D341Med (cell line): ENCODE measurements at places on chromosomes 4 and X.

- DNase-seq: peak; percentile 96
These were observed at the start of gene SLIT2 for GRCh38 chr4:20251796-20252655. TSS of gene SLIT2 (plus strand) at chr4:20251905. CDS start at chr4:20253816, 1,911 bp downstream.

DNA sequence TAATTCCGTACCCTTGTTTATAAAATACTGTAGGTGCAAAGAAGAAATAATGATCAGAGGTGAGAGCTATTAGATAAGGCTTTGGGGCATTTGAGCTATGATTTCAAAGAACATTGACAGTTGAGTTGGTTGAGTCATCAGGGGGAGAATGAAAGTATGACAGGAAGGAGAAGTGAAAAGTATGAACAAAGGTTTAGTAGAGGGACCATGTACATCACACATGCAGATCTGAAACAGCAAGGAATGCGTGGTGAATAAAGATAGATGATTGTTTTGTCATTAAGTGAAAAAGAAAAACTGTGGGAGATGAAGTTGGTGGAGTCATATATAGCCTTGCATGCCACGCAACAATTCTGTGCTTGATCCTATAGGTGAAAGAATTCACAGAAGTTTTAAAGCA is 163.1 kb downstream of the ARAP2 start:
- DNase-seq: no peak

GRCh38 chr4:105622269-105622668 is 69.8 kb downstream of the ARHGEF38 start:
- no peak for DNase-seq

GRCh38 chr4:186304866-186305505 is 39.0 kb downstream of the F11 start:
- no peak for DNase-seq

- peak; percentile 56 for DNase-seq
These were observed 1052.5 kb upstream of the LCORL start for GRCh38 chr4:19074036-19074435.

DNA sequence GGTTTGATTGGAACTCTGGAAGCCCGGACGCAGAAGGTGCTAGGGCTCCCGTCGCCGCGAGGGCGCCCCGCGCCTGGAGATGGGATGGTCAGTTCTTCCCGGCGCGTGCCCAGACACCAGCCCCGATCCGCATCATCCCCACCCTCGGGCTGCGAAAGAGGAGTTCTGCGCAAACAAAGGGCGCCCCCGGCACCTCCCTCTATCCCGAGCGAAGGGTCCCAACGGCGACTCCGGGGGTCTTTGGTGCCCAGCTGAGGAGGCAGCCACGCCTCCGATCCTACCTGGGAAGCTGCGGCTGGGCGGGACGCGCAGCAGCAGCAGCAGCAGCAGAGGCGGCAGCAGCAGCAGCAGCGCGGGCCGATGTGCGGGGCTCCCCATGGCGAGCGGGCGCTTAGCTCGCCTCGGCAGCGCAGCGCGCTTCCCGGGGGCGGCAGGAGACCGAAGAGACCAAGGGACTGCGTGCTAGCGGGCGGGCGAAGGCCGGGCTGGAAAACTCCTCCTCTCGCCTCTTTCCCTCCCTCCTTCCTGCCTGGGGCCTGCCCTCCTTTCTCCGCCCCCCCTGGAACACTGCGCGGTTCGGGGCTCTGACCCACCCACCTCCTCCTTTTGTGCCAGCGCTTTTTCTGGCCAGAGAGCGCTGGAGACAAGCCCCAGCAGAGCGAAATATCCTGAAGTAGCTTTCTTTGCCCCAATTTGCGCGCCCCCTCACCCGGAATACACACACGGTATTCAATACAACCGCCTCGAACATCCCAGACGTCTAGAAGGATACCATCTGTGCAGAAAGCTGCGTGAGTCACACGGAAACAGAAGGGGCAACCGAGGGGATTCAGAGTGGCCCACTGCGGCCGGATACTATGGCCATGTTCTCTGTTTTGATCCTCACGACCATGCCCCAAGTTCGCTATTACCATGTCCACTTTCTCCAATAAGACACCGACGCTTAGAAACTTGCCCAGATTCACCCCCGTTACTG is at the start of gene SRPX:
Gene SRPX, minus strand, starts transcription at position 457 of the 976 bp plus-strand sequence. Its CDS starts 79 bp downstream, at position 378.
- DNase-seq: peak; percentile 41

- no peak for DNase-seq
These were observed 59.3 kb upstream of the PPP1R2C start for GRCh38 chrX:42837101-42837726.

- peak; percentile 35 for DNase-seq
These were observed 579 bp downstream of the IL3RA start for GRCh38 chrX:1336948-1337779.

GRCh38 chr4:57043347-57044251 is 64.9 kb downstream of the POLR2B start:
- no peak for DNase-seq

GRCh38 chrX:10121787-10122186 is 35.0 kb upstream of the CLCN4 start:
- no peak for DNase-seq

DNA sequence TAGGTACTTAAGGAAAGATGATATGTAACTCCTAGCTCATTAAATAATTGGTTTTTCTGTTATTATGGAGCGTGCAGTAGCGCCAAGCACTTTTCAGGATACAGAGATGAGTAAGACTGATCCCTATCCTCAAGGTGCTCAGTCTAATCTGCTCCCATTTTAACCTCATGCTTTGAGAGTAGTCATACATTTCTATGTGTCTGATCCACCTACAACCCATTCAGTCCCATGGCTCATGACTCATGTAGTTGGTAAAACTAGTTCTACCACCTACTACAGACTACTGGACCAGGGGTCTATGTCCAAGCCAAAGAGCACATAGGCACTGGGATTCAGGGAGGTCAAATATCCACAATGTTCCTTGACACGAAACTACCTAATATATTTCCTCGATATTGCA is 60.8 kb downstream of the TMEM154 start:
- DNase-seq: no peak

DNA sequence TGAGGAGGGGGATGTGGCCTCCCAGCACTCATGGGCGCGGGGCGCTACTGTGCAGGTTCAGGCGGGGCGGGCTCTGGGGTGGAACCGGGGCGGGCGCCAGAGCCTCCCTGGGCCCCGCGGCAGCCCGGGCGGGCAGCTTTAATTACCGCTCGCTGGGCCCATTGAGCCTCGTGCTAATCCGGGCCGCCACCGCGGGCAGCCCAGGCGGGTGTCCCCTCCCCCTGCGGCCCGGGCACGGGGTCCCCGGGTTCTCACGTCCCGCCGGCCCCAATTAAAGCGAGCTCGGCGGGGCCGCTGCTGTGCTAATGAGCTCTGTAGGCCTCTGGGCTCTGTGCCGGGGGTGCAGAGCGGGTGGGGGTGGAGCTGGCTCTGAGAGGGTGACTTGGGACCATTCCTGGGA is 22.8 kb upstream of the FGFR3 start:
- DNase-seq: peak; percentile 62

DNA sequence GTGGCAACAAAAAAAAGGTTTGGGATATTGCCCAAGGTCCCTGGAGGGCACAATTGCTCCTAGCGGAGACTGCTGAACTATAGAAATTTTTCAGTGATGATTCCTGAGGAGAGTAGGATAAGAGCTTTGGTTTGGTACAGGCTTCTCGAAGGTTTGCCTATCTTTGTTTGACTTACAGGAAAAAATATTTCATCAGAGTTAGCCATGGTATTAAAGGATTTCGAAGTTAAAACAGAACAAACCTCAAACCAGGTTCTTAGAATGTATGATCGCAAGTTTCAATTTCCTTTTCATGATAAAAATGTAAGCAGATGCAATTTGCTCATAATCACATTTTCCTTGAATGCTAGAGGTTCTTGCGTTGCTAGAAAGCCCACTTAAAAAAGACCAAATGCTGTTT is 1.7 kb downstream of the EGFL6 start:
- DNase-seq: no peak

GRCh38 chrX:56995271-56995994 is at the start of gene SPIN3:
TSS of gene SPIN3 (minus strand) at chrX:56995541. CDS start at chrX:56994947, 594 bp downstream.
- DNase-seq: peak; percentile 73

DNA sequence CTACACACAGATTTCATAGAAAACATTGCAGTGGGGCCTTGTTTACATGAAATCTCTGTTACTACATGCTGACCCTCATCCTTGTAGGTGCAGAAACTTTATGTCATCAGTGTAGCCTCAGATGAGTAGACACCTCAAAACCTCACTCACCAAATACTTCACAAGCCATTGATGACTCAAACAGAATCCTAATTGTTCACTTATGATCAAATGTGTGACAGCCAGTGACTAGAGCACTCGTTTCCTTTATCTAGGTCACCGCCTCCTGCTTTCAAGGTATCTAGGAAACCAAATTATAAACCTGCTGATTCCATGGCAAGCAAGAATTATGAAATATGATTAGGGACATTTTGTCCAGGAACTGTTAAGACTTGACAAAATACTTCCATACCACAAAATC is 255.8 kb upstream of the GPRIN3 start:
- no peak for DNase-seq

DNA sequence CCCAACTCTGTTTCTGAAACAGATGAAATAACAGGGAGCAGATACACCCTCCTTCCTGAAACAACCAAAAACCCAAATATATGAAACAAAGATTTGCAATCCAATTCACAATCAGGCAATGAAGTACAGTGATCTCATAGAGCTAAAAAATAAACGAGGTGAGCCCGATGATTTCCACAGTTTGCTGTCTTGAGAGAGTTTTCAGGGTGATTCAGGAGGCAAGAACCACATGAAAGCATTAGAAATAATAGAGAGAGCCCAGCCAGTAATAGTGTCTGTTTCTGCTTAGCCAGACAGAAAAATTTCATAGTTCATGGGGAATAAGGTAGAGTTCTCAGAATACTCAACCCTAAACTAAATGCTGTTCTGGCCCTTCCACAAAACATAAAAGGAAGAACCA is 296.2 kb downstream of the PDHA2 start:
- no peak for DNase-seq

DNA sequence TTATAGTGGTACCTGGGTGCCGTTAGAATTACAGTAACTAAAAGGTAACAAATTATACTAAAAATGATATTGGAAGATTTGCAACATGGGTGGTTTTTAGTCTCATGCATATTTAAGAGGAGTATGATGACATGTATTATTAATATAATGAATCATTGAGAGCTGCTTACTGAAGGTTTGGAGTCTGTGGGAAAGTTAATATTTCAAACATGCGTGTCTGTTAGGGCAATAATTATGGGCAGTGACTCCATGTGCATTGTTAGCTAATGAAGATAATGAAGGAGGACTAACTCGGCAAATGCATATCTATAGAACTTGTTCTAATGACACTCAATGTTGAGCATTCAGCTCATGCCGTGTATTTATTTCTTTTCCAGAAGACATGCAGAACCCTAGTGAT is 47.1 kb downstream of the MTHFD2L start:
- no peak for DNase-seq
